ENCODE measurements at places on chromosomes 12 and 14. TPM values are rescaled to one million over a fixed set of nuclear protein-coding genes. Genes with fewer than 3 reads are reported as not detected.

SLC38A2 gene
- polyA plus RNA-seq: 213 TPM

KRT85 gene
- not detected for polyA plus RNA-seq

CRACR2A gene
- polyA plus RNA-seq: 0.31 TPM

SERPINA10 gene
- polyA plus RNA-seq: not detected

FGD4 gene
- 7.9 TPM for polyA plus RNA-seq

ASIC1 gene
- polyA plus RNA-seq: 5.7 TPM

COPS7A gene
- 85.5 TPM for polyA plus RNA-seq

TAS2R7 gene
- polyA plus RNA-seq: not detected

AKAP6 gene
- 1.3 TPM for polyA plus RNA-seq

REP15 gene
- polyA plus RNA-seq: 0.59 TPM

COCH gene
- polyA plus RNA-seq: not detected

KLHL33 gene
- polyA plus RNA-seq: not detected

ALG10 gene
- polyA plus RNA-seq: 7.5 TPM

GYS2 gene
- not detected for polyA plus RNA-seq

KRT6B gene
- polyA plus RNA-seq: 1,722 TPM

CIROP gene
- not detected for polyA plus RNA-seq

KRT75 gene
- 59.4 TPM for polyA plus RNA-seq

FOXN4 gene
- not detected for polyA plus RNA-seq

IFNG-AS1 gene
- not detected for polyA plus RNA-seq

KCNJ8 gene
- not detected for polyA plus RNA-seq

HSP90AA1 gene
- 436 TPM for polyA plus RNA-seq

LRIG3 gene
- polyA plus RNA-seq: 30.9 TPM

GLT8D2 gene
- polyA plus RNA-seq: 1.4 TPM

KIAA0586 gene
- polyA plus RNA-seq: 10.5 TPM

SERPINA5 gene
- polyA plus RNA-seq: not detected

NRIP2 gene
- not detected for polyA plus RNA-seq

SPIC gene
- not detected for polyA plus RNA-seq

ZNF605 gene
- 11.4 TPM for polyA plus RNA-seq

ISCA2 gene
- 33.0 TPM for polyA plus RNA-seq

MYF6 gene
- polyA plus RNA-seq: not detected

SERPINA9 gene
- not detected for polyA plus RNA-seq

ADAM20 gene
- polyA plus RNA-seq: 0.08 TPM

LGMN gene
- polyA plus RNA-seq: 61.0 TPM

KRT71 gene
- polyA plus RNA-seq: not detected

ANKRD9 gene
- polyA plus RNA-seq: 4.9 TPM

FGF6 gene
- not detected for polyA plus RNA-seq

KRT77 gene
- polyA plus RNA-seq: 1.3 TPM

MTRFR gene
- polyA plus RNA-seq: 6.9 TPM

ORMDL2 gene
- polyA plus RNA-seq: 114 TPM

SNRNP35 gene
- 15.2 TPM for polyA plus RNA-seq

BEGAIN gene
- 0.28 TPM for polyA plus RNA-seq

CAPZA3 gene
- polyA plus RNA-seq: not detected

TSPAN19 gene
- 0.06 TPM for polyA plus RNA-seq

SCN8A gene
- polyA plus RNA-seq: 1.1 TPM

TMCC3 gene
- 18.9 TPM for polyA plus RNA-seq

SLC6A15 gene
- 14.0 TPM for polyA plus RNA-seq

NGB gene
- not detected for polyA plus RNA-seq

FAM222A gene
- 0.05 TPM for polyA plus RNA-seq

VTI1B gene
- polyA plus RNA-seq: 54.4 TPM

ANO4 gene
- polyA plus RNA-seq: 11.2 TPM

AQP6 gene
- polyA plus RNA-seq: 0.57 TPM

GPR135 gene
- polyA plus RNA-seq: 0.32 TPM
